Activated gamma-delta T cell treated with Interleukin-2 at 50 U/mL for 16 hours (primary cell): ENCODE measurements at places on chromosomes 4 and X.

DNA sequence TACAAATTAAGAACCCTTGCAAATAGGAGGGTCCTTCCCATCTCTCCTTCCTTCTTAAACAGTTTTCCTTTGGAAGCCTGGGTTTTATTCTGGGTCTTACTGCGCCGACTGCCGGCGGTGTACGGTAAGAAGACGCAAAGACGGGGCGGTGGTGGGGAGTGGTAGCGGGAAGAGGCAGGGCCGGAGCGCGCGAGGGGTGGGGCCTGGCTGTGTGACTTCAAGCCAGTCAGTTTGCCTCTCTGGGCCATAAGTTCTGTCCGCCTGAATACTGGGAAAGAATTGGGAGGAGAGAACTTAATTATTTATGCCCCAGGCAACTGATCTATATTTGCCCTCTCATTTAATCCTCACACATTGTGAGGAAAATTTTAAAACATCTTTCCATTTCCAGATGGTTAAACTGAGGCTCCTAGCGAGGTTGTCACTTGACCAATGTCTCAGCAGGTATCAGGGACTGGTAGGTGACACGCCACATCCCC is 726 bp upstream of the KANTR start:
- peak; percentile 72 for DNase-seq

DNA sequence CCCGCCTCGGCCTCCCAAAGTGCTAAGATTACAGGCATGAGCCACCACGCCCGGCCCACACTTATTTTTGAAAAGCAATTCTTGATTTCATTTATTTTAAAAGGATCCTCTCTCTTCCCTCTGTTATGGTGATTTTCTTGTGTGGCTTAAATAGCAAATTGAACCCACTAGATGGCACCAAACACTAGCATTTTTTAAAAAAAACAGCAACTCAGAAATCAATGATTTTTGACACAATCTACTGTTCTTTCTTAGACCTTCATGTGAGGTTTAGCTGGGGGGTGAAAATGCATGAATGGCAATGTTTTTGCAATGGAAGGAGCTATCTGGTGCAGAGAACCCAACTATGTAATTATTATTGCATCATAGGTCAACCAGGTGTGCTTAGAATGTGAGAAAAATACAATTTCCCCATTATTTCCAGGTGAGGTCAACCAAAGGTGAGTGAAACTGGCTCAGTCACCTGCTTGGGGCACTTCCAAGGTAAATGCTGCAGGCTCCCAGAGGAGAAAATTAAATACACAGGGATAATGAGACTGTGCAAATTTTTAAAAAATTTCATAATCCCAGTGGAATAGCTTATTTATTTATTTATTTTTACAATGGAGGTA is 226.7 kb upstream of the PRKX start:
- no peak for DNase-seq

- DNase-seq = no peak
These were observed 38.7 kb downstream of the RAI2 start for GRCh38 chrX:17822351-17822750.

DNA sequence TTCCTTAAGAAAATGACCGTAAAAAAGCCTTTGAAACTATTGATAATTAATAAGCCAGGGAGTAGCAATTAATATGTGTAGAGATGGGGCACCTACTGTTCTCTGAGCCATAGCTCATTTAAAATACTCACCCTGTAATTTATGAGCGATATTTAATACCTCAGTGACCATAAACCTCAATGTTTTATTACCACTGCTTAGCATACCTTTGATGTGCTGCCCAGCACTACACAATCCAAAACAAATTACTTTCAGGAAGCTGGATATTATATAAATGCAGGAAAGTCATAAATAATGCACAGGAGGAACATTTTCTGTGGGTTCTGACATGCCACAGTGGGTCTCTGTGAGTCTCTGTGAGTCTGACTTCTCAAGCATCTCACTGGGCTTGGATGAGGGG is 166.1 kb upstream of the RPL34 start:
- no peak for DNase-seq

GRCh38 chrX:7168371-7168770 is 20.4 kb upstream of the PUDP start:
- no peak for DNase-seq

- DNase-seq = no peak
These were observed 162.2 kb upstream of the ANXA10 start for GRCh38 chr4:167930166-167930565.

- DNase-seq = no peak
These were observed 260.9 kb downstream of the GLUD2 start for GRCh38 chrX:121308276-121308805.

GRCh38 chr4:100982345-100982744 is 365.0 kb downstream of the PPP3CA start:
- DNase-seq = no peak

DNA sequence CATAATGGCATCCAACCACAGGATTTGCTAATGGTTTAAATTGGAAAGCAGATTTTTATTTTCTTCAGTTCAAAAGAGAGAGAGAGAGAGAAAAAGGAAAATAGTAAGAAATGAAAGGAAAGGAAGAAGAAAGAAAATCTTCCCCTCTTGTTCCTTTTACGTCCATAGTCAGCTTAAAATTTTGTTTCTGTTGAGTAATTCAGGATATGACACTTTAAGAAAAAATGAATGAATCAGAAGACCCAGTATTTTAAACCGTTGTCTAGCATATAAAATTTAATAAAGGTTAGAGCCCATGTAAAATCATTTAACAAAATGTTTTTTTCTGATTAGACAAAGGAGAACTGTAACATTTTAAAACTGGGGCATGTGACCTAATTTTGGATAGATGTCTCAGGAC is 391.8 kb upstream of the EPHA5 start:
- DNase-seq = no peak

GRCh38 chr4:173525118-173526011 is 4.7 kb downstream of the HAND2 start:
- DNase-seq = no peak

GRCh38 chr4:48462363-48462762 is 20.8 kb upstream of the SLC10A4 start:
- DNase-seq = no peak

GRCh38 chr4:87151730-87152129 is 68.7 kb downstream of the KLHL8 start:
- DNase-seq = no peak
